ENCODE measurements at places on chromosomes 7 and 10. TPM values are rescaled to one million over a fixed set of nuclear protein-coding genes. Genes with fewer than 3 reads are reported as not detected.

- DNase-seq, result no peak
Observed at GRCh38 chr10:68047554-68048327, 27.3 kb downstream of the HERC4 start.

DNA sequence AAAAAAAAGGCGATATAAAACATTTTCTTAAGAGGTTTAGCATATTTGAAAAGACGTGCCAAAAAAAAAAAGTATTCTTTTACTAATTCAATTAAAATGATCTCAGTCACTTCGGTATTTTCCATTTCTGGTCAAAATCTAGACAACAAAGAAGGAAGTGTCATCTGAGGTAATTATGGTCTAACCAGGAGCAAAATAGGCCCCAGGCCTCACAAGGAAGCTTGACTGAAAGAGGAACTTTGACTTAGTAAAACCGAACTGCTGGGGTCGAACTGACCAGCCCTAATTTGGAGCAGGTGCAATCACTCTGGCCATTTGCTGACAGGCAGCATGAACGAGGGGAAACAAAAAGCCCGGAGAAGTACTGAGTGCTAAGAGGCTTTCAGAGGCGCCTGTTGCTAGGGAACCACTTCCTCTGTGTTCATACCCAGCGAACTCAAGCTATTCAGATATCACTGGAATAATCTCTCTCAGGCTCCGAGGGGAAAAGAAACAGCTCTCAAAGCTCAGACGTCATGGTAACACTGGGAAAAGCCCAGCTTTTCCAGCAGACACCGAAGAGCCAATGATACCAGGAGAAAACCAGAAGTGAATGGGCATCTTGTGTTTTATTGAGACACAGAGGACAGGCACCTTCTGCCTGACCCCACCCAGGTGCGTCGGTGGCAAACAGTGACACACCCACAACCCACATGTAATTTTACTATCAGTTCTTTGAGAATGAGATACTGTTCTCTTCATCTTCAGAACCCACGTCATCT is 126.5 kb downstream of the FAM107B start:
- peak; percentile 61 for DNase-seq

DNA sequence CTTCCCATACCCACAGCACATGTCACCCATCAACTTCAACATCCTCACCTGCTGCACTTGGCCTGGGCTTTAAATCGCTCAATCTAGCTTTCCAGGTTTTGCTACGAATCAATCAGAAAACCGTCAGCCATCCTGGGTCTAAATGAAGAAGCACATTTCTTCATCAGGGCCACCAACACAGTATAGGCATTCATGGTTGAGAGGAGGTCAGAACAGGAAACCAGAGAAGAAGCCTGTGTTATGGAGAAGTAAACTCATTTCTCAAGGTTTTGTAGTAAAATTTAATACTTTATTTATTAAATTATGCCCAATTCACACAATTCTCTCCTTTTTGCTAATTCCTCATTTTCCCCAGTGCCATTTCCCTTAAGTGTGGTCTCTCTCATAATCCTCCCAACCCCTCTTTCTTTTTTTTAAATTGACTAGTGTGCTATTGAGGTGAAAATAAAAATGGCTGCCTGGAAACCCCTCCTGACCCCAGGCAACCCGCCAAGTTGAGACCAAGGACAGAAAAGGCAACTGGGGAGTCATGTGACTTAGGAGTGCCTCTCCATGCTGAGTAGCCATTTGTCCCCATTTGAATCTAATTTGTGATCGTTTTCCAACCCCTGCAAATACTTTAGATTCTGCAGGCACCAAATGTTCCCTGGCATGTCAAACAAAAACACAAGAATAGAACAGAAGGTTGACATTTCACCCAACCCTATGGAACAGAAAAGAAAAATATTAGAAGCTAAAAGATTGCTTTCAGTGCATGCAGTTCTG is 181.1 kb upstream of the NAMPT start:
- peak; percentile 75 for DNase-seq

GRCh38 chr7:26061678-26062603 is 90.1 kb upstream of the NFE2L3 start:
- peak; percentile 61 for DNase-seq

DNA sequence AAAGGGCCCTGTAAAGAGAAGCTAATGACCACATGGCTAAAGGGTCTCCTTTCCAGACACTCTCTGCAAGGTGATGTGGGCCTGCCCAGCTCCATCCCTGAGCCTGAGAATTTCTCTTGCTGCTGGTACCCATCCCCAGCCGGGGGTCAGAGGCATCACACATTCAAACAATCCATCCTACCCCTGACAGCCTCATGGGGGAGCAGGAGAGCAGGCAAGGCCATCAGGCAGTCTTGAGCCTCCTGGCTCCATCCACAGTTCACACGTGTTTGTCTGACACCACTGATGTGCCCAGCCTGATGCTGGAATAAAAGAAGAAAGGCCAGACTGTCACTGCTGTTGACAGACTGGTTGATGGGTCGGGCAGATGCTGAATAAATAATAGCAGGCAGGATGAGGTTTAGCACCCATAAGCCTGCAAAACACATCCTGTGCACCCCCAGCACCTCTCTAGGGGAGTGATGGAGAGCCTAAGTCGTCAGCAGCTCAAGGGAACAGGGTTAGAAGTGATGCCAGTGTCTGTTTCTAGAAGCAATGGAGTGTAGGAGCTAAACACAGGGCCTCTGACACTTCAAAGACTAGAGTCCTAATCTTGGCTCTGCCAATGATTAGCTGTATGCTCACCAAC is 43.5 kb downstream of the TLL2 start:
- DNase-seq, result peak; percentile 44

GRCh38 chr7:25314731-25315267 is 86.5 kb upstream of the NPVF start:
- no peak for DNase-seq

GRCh38 chr10:112614586-112614985 is 167.6 kb downstream of the VTI1A start:
- DNase-seq, result no peak

- no peak for DNase-seq
Observed at GRCh38 chr10:93812659-93813338, 55.1 kb downstream of the LGI1 start.

- no peak for DNase-seq
Observed at GRCh38 chr7:38548605-38549004, 82.6 kb downstream of the AMPH start.

DNA sequence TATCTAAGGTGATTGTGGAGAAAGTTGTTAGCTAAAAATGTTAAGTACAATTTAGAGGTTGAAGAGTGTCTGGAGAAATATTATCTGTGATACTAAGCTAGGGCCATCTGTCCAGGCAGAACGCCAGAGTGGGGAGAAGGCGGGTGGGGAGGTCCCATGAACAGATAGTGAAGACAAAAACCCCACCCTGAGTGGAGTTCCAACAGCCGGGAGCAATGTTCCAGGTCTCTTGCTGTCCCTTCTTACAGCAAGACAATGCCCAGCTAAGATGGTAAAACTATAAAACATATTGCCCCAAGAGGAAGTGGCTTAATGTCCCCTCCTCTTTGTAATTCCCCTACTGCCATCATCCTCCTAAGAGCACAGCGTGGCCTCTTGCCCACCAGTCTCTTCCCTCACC is 10.4 kb upstream of the IL15RA start:
- no peak for DNase-seq

- DNase-seq, result no peak
Observed at GRCh38 chr7:111997546-111997945, 208.7 kb downstream of the DOCK4 start.

DNA sequence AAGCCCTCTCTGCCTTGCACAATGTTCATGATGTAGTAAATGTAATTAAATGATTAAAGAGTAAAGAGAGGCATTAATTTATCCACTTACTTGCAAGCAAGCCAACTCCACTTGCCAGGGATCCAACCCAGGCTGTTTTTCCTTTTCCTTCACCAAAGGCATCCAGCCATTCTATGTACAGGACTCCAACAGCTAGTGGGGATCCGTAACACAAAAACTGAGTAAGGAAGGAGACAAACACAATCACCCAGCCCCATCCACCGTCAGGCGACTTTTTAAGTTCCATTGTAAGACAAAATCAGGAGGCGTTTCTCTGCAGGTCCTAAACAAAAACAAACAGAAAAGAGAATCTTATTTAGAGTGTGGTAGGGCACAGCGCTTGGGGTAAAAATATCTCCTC is 25.6 kb downstream of the SLC16A9 start:
- no peak for DNase-seq

GRCh38 chr7:139817249-139817648 is 11.8 kb upstream of the TBXAS1 start:
- no peak for DNase-seq

GRCh38 chr7:122584676-122585251 is 114.2 kb downstream of the RNF133 start:
- no peak for DNase-seq

GRCh38 chr7:40795607-40796006 is 660.8 kb downstream of the SUGCT start:
- DNase-seq, result no peak

GRCh38 chr7:16916105-16916639 is 34.4 kb upstream of the AGR3 start:
- DNase-seq, result peak; percentile 83

GRCh38 chr10:94315975-94316464 is 46.7 kb downstream of the NOC3L start:
- peak; percentile 30 for DNase-seq

DNA sequence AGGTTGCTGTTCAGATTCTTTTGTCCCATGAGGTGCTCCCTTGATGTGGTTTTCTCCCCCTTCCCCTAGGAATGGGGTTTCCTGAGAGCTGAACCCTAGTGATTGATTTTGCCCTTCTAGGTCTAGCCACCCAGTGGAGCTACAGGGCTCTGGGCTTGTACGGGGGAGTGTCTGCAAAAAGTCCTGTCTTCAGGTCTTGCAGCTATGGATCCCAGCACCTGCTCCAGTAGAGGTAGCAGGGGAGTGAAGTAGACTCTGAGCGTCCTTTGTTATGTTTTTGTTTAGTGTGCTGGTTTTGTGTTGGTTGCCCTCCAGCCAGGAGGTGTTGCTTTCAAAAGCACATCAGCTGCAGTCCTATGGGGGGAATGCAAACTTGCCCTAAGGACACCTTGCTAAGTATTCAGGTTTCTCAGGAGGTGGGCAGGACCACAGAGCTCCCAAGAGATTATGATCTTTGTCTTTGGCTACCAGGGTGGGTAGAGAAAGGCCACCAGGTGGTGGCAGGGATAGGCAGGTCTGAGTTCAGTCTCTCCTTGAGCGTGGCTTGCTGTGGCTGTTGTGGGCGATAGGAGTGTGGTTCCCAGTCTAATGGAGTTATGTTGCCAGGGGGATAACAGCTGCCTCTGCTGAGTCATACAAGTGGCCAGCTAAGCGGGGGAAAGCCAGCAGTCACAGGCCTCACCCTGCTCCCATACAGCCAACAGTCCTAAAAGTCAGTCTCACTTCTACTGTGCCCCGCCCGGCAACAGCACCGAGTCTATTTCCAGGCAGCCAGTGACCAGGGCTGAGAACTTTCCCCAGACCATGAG is 92.4 kb upstream of the JCAD start:
- peak; percentile 99 for DNase-seq

GRCh38 chr10:113214331-113214730 is 264.3 kb downstream of the TCF7L2 start:
- no peak for DNase-seq

GRCh38 chr10:103757531-103758293 is 97.7 kb downstream of the SH3PXD2A start:
- peak; percentile 80 for DNase-seq

- no peak for DNase-seq
Observed at GRCh38 chr10:46291817-46292572, 5.2 kb downstream of the ANTXRL start.

DNA sequence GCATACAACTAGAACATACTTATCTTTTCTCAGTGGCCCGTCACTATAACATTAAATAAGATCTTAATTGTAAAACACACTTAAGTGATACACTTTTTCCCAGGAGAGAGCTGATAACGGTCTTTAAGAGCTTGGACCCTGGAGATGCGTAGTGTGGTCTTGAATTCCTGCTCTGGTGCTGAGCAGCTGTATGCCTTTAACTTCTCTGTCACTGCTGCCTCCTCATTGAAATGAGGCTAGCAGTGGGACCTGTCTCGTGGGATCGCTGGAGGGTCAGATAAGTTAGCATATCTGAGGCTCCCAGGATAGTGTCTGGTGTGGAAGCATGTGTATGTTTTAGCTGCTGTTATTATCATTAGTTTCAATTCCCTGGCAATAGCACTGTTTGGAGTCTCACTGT is 194.9 kb downstream of the SDK1 start:
- DNase-seq, result no peak

ZSCAN25 gene
- total RNA-seq, result 11.2 TPM

MXI1 gene
- total RNA-seq, result 18.5 TPM

SFTPA1 gene
- not detected for total RNA-seq

PILRA gene
- total RNA-seq, result 0.51 TPM

GLCCI1 gene
- total RNA-seq, result 3.6 TPM

GSTK1 gene
- total RNA-seq, result 162 TPM

ZFAND2A gene
- total RNA-seq, result 11.7 TPM

FOXI2 gene
- total RNA-seq, result not detected

TACR2 gene
- total RNA-seq, result 0.08 TPM
